Activated T-cell treated with anti-CD3 and anti-CD28 coated beads for 48 hours (primary cell): ENCODE measurements at places on chromosomes 4 and X.

- DNase-seq = no peak
Measured at GRCh38 chr4:181017038-181017437, 1226.2 kb upstream of the TENM3 start.

DNA sequence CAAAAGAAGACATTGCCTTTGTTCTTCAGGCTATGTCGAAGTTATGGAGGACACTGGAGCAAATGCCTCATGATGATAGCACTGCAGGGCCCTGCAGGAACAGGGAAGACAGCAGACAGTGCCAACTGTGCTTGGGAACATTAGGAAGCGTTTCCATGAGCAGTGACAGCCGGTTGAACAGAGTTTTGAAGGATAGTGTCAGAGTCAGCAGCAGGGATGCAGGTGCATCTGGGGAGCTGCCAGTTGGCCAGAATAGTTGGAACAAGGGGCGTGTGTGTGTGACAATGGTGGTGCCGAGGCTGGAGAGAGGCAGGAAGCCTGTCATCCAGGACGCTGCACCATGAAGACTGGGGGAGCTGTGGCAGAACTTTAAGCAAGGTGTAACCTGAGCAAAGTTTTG is 88.6 kb downstream of the SHROOM3 start:
- DNase-seq = no peak

- DNase-seq = no peak
Measured at GRCh38 chr4:137474711-137475301, 57.5 kb downstream of the PCDH18 start.

GRCh38 chr4:12203945-12204344 is 775.3 kb upstream of the HS3ST1 start:
- DNase-seq = no peak

- DNase-seq = peak; percentile 25
Measured at GRCh38 chrX:118528071-118528737, 32.6 kb downstream of the DOCK11 start.

DNA sequence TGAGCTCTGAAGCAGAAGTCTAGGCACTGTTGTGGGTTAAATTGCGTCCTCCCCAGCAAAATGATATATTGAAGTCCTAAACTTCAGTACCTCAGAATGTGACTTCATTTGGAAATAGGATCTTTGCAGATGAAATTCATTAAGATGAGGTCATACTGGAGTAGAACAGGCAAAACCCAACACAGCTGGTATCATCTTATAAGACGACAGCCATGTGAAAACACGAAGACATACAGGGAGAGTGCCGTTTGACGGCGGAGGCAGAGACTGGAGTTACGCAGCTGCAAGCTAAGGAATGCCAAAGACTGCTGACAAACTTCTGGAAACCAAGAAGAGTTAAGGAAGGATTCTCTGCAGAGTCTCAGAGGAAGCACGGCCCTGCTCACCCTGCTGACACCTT is 241.5 kb downstream of the MAML3 start:
- DNase-seq = no peak

GRCh38 chrX:131633285-131633917 is 89.5 kb downstream of the OR13H1 start:
- DNase-seq = peak; percentile 4

DNA sequence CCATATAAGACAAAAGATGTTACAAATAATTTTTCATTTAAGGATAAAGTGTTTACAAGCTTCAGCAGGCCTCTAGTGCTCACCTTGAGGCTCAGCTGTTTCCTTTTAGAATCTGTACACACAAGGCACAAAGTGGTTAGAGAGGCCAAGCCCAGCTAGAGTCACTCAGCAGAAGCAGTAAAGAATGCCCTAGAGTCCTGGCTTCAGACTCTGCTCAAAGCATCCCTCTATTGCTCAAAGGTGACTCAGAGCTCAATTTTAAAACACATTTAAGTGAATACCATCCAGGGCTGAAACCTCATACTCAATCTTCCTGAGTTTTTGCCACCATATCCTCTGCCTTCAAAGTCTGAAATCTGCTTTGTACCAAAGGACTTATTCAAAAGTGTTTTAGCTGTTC is 22.6 kb upstream of the PHF8 start:
- DNase-seq = no peak

GRCh38 chr4:112978691-112979472 is 70.6 kb upstream of the ANK2 start:
- DNase-seq = no peak

- DNase-seq = no peak
Measured at GRCh38 chr4:1277667-1278665, 11.7 kb upstream of the MAEA start.

DNA sequence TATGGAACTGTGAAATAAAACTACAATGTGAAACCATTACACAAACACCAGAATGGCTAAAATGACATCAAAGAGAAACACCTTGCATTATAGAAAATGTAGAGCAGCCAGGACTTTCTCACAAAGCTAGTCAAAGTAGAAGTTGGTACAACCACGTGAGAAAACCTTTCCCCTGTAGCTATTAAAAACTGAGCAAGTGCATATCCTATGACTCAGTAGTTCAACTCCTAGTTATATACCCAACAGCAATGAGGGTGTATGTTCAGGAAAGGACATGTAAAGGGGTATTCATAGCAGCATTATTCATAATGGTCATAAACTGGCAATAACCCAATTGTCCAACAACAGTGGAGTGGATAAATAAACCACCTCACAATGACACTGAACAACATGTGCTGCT is 177.5 kb upstream of the NUDT10 start:
- no peak for DNase-seq

- no peak for DNase-seq
Measured at GRCh38 chr4:141099326-141099725, 33.9 kb downstream of the RNF150 start.

GRCh38 chr4:105280338-105281123 is 133.9 kb downstream of the TET2 start:
- no peak for DNase-seq

DNA sequence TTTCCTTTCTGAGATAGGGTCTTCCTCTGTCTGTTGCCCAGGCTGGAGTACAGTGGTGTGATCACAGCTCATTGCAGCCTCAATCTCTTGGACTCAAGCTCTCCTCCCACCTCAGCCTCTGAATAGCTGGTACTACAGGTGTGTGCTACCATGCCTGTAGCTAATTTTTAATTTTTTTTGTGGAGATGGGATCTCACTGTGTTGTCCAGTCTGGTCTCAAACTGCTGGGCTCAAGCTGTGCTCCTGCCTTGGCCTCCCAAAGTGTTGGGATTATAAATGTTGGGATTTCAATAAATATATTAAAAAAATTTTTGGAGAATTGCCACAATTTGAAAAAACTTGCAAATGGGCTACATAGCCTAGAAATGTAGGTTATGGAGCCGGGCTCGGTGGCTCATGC is 18.5 kb downstream of the RAPGEF2 start:
- DNase-seq = no peak

GRCh38 chr4:26039639-26040359 is 125.8 kb downstream of the SMIM20 start:
- no peak for DNase-seq

DNA sequence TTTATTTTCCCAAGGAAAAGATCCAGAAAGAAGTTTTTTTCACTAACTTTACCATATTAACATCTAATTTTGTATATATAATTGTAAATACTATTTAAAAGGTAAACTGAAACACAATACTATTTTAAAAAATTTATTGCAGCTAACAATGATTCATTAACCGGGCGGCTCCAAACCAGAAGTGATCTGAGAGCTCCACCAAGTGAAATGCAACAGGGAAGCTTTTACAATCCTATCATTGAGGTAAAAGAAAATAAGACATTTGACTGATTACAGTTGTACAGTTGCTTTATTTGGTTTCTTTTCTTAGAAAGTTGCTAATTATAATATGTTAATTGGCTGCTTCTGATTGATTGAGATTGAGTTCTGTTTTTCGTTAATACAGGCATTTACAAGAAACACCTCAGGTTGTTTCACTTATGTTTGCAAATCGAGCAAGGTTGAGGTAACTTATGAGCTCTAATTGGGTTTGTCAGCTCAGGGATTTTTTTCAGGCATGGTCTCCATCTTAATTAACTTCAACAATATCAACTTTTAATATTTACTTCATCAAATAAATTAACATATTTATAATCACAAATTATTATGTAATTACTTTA is 220.2 kb upstream of the UGT8 start:
- DNase-seq = no peak

GRCh38 chrX:118493653-118494297 is 1.8 kb upstream of the DOCK11 start:
- DNase-seq = no peak

DNA sequence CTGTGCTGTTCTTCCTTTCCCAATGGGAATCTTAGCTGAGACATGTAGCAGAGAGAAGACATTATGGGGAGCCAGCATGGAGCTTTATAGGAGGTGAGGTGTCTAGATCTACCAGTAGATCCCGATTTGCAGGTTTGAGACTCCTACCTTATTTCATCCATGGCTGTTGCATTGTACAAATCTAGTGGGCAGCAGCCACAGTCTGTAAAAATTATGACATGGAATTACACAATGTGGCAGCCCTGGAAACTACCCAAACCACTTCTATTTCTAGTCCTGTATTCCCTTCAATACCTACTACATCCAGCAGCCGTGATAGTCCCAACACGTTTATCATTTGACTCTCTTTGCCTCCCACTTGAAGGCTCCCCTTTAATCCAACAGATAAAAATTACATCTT is 8.1 kb downstream of the ATP7A start:
- DNase-seq = no peak

DNA sequence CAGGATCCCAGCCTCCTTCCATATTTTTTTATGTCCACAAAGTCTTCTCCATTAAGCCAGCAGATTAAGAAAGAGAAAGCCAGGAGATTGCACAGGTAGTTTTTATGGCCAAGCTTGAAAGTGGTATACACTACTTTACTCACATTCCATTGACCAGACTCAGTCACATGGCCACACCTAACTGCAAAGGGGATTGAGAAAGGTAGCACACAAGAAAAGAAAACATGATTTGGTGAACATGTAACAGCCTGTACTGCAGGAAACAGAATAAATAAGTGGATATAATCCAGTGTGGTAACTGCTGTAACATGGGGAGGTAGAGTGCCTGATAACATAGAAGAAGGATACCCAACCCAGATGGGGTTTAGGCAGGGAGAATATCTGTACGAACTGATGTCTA is 43.9 kb downstream of the HOPX start:
- no peak for DNase-seq

DNA sequence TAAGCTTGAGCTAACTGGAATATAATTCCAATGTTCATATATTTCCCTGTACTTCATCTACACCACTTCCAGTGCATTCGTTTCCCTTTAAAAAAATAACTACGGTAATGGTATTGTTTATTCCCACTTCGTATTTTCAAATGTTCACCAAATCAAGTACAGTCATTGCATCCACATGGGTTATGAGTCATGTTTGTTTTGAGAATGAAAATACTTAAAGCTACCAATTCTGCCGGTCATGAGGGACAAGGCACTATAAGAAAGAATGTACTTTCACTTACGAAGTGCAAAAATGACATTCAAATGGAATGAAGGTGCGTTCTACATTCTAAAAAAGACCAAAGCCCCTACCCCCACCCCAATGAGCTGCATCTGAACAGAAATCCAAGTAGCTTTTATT is 174.4 kb upstream of the FGF13 start:
- no peak for DNase-seq

DNA sequence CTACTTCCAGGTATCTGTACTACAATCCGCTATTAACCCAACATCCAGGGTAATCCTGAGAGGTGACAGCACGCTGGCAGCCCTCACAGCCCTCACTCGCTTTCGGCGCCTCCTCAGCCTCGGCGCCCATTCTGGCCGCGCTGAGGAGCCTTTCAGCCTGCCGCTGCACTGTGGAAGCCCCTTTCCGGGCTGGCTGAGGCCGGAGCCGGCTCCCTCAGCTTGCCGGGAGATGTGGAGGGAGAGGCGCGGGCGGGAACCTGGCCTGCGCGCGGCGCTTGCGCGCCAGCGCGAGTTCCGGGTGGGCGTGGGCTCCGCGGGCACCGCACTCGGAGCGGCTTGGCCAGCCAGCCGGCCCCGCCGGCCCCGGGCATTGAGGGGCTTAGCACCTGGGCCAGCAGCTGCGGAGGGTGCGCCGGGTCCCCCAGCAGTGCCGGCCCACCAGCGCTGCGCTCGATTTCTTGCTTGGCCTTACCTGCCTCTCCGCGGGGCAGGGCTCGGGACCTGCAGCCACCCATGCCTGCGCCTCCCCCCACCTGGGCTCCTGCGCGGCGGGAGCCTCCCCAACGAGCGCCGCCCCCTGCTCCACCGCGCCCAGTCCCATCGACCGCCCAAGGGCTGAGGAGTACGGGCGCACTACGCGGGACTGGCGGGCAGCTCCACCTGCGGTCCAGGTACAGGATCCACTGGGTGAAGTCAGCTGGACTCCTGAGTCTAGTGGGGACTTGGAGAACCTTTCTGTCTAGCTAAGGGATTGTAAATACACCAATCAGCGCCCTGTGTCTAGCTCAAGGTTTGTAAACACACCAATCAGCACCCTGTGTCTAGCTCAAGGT is 87.3 kb downstream of the PRSS12 start:
- peak; percentile 34 for DNase-seq

DNA sequence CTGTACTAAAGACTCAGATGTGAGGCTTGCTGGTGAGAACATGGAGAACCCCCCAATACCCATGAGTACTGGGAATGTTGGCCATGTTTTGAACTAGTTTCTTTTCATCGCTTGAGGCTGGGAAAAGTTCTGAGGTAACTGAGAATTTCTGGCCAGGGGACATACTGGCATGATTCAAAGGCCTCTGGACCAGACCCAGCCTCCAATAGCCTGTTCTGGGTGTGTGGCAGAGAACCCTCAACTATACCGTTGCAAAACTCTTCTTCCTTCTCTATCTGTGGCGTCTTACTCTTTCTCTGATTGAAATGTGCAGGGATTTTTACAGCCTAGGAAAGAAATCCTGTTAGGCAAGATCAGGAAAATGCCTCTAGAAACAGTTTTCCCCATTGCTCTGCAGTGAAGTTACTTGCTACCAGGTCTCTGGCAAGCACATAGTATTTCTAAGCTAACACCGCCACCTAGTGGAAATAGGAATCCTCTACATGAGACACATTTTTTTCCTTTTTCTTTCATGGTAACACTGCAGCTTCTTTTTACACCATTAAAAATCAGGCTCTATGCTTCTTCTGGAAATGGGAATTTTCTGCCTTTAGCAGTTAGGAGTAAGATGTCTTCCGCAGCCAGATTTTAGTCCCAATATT is 170.7 kb upstream of the ZCCHC13 start:
- DNase-seq = no peak

GRCh38 chrX:41516456-41516855 is 69.3 kb downstream of the NYX start:
- DNase-seq = no peak

DNA sequence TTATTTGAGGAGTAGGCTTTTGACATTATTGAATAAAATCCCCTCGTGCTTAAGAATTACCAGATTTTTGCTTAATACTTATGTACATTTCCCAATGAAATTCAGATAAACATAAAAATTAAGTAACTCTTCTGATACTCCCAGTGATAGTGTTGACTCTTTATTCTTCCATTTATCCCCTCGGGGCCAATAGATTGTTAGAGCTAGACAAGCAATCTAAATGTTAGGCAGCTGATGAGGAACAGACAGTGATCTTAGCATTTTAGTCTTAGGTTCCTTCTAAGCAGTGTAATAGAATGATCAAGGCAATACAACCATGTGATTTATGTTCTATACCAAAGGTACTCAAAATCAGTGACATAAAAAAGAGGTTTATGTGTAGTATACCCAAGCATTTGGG is 68.7 kb downstream of the USP9X start:
- DNase-seq = no peak
